CD4-positive, alpha-beta memory T cell (primary cell): ENCODE measurements at places on chromosomes 7 and 10.

DNA sequence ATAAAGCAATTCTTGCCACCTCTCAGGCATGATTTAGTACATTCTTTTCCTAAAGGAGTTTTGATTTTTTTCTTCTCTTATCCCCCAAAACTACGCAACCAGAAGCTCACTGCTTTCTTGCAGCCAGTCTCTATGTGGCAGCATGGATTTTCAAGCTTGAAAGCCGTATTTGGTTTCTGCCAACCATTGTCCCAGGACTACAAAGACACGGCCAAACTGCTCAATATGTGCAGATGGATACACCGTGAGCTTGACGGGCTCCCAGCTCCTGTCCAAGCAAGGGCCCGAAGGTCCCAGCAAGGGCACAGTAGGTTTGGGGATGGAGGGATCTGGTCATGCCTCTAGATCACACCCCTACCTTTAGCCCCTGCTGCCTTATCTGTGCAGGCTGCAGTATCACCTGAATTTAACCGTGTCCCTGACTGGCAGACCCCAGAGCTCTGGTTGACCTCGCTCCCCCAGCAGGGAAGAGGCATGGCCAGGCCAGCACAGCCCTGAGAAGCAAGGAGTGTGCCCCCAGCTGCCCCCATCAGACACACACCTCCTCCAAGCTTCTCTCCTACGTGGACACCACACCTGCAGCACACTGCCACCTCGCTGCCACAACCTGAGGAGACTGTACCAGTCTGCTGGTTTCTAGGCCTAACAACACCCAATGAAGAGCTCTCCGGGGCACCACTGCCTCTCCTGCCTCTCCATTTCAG, 86.8 kb downstream of the COBL start:
- no peak for DNase-seq

DNA sequence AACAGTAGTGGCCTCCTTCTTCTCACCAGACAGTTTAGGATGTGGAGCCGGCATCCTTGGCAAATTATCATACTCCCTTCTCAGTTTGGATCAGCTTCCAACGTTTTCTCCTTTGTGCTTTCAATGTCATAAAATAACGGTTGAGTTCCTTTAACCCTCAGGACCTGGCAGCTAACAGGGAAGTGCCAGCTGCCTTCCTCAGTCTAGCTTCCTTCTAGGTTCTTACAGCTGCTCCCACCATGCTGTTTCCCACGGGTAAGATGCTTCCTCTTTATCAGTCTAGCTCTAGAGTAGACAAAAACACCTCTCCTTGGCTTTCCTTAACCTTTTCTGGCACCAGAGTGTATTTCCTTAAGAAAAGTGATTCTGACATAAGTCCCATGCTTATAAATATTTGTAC, 33.2 kb downstream of the BLVRA start:
- DNase-seq: no peak

GRCh38 chr10:133608855-133609254, 17.7 kb downstream of the FRG2B start:
- DNase-seq: peak; percentile 33

GRCh38 chr10:83518779-83519178, 620.5 kb upstream of the GHITM start:
- no peak for DNase-seq
